ENCODE measurements at places on chromosomes 7 and 10.
A peak's percentile ranks its signal among the peaks of the same experiment; 100 is the strongest.

GRCh38 chr7:68678196-68678595 lies 920.1 kb upstream of the AUTS2 start:
- DNase-seq, result peak; percentile 3

DNA sequence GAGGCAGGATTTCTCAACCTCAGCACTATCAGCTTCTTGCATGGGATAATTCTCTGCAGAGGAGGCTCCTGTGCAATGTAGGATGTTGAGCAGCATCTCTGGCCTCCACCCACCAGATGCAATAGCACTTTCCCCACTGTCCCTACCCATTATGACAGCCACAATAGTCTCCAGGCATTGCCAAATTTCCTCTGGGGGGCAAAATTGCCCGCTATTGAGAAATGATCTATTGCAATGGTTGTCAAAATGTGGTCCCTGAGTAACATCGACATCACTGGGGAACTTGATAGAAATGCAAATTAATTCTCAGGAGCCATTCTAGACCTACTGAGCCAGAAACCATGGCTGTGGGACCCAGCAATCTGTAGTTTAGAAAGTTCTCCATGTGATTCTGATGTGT lies 7.0 kb downstream of the KCNK18 start:
- DNase-seq, result no peak

GRCh38 chr10:30462513-30462912 lies 28.5 kb downstream of the MAP3K8 start:
- no peak for DNase-seq

DNA sequence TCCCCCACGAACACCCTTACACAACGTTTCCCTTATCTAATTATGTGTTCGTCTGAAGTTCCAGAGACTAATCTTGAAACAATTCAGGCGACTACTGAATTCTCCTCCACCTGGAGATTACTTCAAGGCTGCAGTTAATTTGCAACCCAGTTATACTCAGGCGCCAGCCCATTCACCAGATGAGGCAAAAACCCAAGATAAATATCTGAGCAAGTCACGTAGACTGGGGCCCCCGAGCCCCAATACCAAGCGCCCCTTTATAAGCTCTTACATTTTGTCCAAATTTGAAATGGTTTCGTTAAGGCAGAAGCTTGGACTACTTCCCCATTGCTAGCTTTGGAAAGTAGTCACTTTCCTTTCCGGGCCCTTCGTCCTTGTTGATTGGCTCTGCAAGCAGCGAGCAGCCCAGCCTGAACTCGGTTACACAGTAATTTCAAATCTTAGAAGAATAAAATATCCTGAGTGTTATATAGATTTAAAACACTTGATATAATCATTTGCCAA lies 1.2 kb downstream of the TPK1 start:
- DNase-seq, result peak; percentile 68

DNA sequence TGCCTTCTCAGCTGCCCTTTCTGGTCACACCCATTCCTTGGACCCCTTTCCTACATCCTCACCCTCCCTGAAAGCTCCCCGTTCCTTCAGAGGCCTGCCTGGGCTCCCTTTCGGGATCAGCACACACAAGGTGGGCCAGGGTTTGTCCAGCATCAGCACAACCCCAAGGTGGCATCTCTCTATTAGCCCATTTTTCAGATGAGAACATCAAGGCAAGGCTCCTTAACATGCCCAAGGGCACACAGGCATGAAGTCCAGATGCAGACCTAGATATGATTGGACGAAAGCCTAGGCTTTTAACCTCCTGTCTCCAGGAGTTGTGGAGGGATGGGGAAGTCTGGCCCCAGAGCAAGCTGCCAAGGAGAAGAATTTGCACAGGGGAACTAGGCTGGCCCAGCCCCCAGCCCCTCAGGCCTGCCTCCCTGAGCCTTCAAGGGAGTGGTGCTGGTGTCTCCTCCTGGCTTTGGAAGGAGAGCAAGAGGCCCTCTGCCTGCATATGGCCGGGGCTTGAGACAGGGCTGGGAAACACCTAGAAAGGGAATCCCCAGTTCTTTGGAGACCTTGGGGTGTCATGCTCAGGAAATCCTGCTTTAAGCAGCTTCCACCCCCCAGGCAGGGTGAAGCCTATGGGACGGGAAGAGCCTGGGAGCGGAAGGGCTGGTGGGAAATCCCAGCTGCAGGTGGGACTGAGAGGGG lies 9.0 kb upstream of the VSIR start:
- no peak for DNase-seq

DNA sequence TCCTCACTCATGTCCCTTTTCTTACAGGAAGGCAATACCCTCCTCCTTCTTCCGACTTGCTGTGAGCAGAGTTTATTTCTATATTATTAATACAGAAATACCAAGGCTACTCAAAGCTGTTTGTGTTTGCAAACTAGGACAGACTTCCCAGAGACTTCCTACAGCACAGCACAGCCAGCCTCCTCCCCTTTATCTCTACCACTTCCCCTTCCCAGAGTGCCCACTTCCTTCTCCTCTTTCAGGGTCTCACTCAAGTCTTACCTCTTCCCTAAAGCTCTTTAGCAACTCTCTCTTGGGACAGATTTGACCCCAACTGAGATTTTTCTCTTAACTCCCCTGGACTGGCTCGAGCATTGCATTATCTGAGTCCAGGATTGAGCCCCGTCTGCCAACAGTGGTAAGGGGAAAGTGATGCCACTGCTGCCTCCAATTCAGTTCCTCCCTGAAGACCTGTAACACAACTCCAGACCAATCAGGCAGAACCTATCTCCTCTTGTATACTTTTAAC lies 5.5 kb upstream of the LRGUK start:
- no peak for DNase-seq

DNA sequence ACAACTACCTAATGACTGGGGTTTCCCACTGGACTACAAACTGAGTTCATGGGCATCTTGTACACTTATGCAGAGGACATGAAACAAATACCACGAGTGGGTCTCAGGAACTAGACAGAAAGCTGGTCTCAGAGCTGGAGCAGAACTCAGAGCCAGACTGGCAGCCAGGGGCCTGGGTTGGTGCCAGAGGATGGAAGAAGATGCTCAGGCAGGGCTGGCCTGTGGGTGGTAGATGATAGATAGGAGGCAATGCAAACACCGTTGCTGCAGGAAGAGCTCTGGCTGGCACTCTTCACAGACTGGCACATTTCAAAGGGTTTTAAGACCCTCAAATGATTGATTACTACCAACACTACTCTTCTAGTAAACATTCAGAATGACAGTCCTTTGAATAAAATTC lies 28.8 kb downstream of the ENO4 start:
- no peak for DNase-seq

DNA sequence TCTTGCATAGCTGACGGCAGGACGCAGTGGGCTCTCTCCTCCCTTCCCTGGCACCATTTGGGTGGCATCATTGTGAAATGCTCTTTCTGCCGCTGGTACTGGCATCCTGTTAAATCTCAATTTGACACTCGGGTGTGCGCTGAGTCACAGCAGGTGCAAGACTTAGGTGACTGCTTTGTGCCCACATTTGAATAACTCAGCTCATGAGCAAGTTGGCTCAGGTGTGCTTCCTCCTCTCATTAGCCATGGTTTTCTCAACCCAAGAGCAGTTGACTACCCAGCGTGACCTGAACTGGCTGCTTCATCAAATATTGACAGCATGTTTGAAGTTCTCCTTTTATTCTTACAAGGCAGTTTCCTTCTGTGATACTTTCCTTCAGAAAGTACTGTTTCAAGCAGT lies 24.6 kb upstream of the NFE2L3 start:
- no peak for DNase-seq

- peak; percentile 52 for DNase-seq
Measured at GRCh38 chr10:75117995-75118394, 6.5 kb downstream of the SAMD8 start.

DNA sequence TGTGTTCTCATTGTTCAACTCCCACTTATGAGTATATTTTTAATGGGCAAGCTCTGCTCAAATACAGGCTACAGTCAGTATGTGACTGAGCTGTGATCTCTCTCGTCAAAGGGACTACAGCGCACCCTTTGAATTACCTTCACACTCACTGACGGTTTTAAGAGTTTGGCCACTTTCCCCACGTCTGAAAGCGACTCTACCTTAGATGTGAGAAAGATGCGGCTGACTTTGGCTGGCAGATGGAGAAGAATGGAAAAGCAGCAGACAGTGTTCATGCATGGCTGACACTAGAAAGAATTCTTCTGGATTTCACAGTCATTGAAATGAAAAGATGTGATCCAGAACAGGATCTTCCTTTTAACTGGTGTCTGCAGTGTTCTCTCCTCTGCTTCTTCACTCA lies 2.0 kb upstream of the ATRNL1 start:
- no peak for DNase-seq

DNA sequence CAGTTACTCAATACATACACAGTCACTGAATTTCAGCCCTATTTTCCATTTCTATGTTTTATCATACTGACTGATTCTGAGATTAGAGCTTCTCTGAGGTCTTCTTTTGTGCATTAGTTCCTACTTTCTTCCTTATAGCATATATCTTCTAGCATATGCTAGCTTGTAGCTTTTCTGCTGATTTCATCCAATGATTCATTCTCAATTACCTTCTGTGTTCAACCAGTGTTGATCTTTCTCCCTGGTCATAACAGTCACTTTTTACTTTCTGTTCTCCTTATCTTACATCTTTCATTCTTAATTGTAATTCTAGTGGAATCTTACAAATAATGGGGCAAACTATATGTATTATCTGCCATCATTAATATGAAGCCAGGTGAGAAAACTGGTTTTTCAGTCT lies 159.5 kb upstream of the HGF start:
- DNase-seq, result peak; percentile 39

DNA sequence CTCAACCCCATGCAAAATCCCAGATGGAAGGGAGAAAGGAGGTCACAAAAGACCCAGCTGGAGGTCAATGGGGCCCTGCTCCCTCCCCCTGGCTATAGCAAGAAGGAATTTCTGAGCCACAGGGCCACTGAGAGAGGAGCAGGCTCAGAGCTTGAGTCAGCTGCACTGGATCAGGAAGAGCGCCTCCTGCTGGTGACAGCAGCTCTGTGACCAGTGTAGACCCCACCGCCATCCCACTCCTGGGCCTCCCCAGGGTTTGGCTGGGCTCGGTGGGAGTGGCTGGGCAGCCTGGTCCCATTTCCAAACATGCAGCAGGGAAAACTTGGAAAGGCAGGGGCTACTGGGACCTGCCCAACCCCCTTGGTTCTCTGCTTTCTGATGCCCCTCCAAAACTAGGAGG lies 31.5 kb upstream of the PRLHR start:
- no peak for DNase-seq

GRCh38 chr7:15503603-15504290 lies 58.1 kb downstream of the AGMO start:
- DNase-seq, result peak; percentile 38

GRCh38 chr7:129055294-129055816 lies 444 bp upstream of the TNPO3 start:
- no peak for DNase-seq

- DNase-seq, result no peak
Measured at GRCh38 chr7:24466168-24466768, 107.0 kb upstream of the PALS2 start.

DNA sequence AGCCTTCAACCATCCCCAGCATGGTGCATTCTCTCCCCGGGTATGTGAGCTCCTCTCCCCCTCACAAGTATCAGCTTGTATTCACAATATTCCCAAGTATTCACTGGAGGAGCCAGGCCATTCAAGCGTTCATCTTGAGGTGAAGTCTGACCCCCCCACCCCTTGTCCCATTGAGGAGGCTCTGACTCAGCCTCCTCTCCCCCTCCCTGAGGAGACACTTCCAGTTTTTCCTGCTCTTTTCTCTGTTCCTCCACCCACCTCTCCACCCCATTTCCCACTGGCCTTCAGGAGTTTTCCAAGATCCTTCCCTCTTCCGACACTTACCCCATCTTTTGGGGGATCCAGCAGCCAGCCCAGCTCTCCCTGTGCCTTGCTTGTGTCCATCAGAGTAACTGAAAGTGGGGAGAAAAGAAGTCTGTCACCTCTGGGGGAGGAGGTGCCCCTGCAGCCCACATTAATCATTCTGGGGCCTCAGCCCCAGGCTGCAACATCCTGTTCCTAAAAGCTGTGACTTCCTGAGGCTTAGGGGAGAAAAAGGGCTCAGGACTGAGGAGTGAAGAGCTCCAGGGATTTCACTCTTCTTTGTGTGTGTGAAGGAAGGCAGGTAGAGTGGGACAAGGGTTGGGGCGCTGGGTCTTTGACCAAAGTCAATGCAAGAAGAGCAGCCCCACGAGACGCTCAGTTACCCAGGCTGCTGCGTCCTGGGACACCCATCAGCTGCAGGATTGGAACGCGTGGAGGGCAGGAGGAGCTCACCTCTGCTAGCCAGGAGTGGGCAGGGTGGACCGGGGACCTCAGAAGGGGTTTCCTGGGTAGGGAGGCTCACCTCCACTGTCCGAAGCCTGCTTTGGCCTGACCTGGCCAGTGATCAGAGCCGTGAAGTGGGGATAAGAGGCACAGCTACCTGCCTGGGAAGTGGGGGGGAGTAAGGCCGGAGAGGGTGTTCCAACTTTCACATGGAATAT lies 1.1 kb downstream of the EPHA1 start:
- DNase-seq, result no peak

GRCh38 chr10:95286707-95287106 lies 4.1 kb downstream of the PDLIM1 start:
- DNase-seq, result no peak

DNA sequence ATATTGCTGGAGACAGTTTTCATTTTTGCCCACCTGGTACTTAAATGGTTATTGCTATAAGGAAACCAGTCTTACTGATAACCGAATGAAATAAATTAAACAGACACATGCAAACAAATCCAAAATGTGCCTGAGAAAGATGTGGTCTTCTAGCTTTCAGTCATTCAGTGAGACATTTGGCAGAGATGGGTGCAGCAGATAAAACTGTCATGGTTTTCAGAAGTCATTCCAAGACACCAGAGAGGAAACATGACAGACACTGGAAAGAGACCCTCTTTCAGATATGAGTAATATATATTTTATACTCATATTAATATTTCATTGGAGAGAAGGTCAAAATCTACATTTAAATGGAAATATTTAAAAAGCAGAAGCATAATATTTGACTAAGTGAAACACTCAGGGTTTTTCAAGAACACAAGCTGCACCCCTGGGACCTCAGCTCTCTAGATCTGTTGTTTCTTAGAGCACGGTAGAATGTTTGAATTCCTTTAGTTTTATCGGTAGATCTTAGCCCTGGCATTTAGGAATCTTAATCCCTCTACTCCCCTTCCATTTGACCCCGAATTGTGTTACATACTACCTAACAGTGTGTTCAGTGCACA lies 246.1 kb downstream of the AUTS2 start:
- no peak for DNase-seq

DNA sequence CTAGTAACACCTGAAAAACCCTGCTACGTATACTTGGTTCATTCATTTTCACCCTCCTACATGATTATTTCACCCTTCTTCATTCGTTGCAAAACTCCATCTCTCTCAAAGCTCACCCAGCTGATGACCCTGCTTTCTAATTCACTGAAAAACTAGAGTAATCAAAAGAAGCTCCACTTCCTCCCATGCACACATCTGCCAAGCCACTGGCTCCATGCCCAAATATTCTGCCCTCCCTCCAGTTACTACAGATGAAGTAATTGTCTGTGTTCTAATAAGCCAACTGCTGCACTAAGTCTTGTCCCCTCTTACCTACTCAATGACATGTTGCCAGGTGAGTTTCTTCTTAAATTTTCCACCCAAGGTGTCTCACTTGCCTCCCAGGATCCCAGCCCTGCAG lies 96.9 kb upstream of the CCDC71L start:
- DNase-seq, result peak; percentile 60
